ENCODE measurements at places on chromosomes 7 and 10.
A peak's percentile ranks its signal among the peaks of the same experiment; 100 is the strongest.

- H3K27me3 ChIP-seq = peaks cover 7% of the 10 kb centered on the region
- H3K4me1 ChIP-seq = no peaks in the 10 kb centered on the region
- DNase-seq = no peak
- H3K4me3 ChIP-seq = no peak overlapping the region
Observed at GRCh38 chr10:36880898-36881297, 244.5 kb upstream of the ANKRD30A start.

DNA sequence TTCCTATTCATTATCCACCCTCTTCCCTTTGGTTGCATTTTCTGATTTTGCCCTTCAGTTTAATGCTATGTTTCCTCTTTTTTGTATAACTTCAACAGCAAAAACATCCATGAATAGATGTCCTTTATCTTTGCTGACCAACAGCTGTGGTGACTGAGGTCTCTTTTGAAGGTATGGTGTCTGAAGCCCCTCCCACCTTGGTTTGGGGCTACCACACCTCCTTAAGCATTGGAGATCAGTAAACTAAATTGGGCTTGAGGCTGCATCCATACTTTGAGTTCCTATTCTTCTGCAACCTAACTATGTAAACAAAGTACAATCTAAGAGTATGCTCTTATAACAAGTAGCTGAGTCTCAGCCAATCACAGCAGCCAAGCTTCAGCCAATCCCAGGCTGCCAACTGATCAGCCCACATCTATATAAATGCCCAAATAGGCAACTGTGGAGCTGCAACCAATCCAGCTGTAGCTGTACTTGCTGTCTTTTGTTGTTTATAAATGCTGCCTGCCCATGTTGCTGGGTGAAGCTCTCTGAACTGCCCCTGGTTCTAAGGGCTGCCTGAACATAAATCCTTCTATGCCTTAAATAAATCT, 69.4 kb upstream of the PDLIM1 start:
- H3K4me1 ChIP-seq = no peaks in the 10 kb centered on the region
- H3K27ac ChIP-seq = no peak overlapping the region
- no peak overlapping the region for H3K4me3 ChIP-seq
- no peak for DNase-seq
- no peaks in the 10 kb centered on the region for H3K36me3 ChIP-seq

DNA sequence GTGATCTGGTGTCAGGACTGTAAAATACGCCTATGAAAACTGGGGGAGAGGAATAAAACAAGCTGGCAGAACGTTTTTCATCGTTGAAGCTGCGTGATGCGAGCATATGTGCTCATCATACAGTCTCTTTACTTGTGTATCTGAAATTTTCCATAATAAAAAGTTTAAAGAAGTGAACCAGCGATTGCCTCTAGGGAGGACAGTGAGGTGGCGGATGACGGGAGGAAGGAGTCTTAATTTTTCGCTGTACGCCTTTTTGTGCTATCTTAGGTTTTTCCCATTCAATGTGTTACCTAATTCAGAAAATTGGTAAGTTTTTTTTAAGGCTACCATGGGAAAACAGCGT, 891 bp upstream of the WAPL start:
- peaks cover 20% of the 10 kb centered on the region for H3K36me3 ChIP-seq
- peaks cover 49% of the 10 kb centered on the region for H3K4me1 ChIP-seq
- DNase-seq = no peak
- H3K4me3 ChIP-seq = peak overlapping the region; percentile 67
- peak overlapping the region; percentile 67 for H3K27ac ChIP-seq

GRCh38 chr7:157267516-157267915, 69.3 kb upstream of the DNAJB6 start:
- no peak overlapping the region for H3K4me3 ChIP-seq
- no peak for DNase-seq
- no peaks in the 10 kb centered on the region for H3K4me1 ChIP-seq
- no peaks in the 10 kb centered on the region for H3K27me3 ChIP-seq

Measured in DND-41 (cell line).